ENCODE measurements at places on chromosomes 5 and 9.

- DNase-seq: no peak
Measured at GRCh38 chr9:627336-627970, 214.0 kb upstream of the DMRT1 start.

GRCh38 chr9:126482361-126483044 is 131.2 kb upstream of the LMX1B start:
- no peak for DNase-seq

- no peak for DNase-seq
Measured at GRCh38 chr9:84294241-84294950, 46.2 kb downstream of the SLC28A3 start.

- no peak for DNase-seq
Measured at GRCh38 chr5:125440905-125441304, 694.5 kb upstream of the ZNF608 start.

DNA sequence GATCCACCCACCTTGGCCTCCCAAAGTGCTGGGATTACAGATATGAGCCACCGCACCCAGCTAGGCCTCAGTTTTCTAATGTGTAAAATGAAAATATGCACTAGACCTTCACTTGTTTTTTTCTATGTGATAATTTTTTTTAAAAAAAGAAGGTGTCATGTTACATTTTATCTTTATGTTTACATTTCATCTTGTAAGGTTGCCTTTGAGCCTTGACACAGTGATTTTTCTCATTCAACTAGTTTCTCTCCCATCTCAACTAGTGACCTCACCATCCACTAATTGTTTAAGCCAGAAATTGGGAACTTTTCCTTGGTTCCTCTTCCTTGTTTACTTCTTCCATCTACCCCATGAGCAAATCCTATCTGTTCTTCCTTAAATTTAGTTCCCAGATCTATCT is 21.5 kb downstream of the TMC1 start:
- DNase-seq: no peak

DNA sequence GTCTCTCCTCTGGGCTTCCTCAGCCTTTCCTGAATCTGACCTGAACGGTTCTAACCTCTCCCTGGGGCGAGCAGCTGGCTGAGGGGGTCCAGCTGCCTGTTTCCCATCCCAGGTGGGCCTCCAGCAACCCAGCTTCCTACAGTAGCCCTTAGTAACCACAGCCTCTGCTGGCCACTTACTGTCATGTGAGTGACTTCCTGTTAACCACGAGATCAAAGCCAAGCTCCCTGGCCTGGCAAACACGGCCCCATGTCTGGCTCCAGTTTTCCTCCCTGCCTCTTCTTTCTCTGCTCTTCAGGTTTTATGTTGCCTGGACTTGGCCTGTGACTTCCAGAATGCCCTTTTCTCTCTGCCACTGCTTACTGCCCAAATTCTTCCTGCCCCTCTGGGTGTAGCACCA is 47.2 kb upstream of the DAB2IP start:
- no peak for DNase-seq

GRCh38 chr5:156534085-156534484 is 207.1 kb downstream of the SGCD start:
- no peak for DNase-seq

GRCh38 chr5:73950441-73950873 is 324.5 kb downstream of the ARHGEF28 start:
- DNase-seq: no peak

DNA sequence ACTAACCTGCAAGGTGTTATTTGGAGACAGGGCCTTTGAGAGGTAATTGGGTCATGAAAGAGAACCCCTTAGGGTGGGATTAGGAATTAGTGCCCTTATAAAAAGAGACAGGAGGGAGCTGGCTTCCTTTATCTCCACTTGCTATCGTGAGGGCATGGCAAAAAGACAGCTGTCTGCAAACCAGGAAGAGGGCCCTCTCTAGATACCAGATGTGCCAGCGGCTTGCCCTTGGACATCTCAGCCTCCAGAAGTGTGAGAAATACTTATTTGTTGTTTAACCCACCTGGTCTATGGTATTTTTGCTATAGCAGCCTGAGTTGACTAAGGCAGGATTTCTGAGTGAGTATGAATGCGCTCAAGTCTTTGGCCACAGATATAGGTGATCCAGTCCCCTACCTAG is 978 bp upstream of the RGS14 start:
- no peak for DNase-seq

GRCh38 chr5:159071382-159071781 is 28.3 kb downstream of the EBF1 start:
- DNase-seq: no peak

DNA sequence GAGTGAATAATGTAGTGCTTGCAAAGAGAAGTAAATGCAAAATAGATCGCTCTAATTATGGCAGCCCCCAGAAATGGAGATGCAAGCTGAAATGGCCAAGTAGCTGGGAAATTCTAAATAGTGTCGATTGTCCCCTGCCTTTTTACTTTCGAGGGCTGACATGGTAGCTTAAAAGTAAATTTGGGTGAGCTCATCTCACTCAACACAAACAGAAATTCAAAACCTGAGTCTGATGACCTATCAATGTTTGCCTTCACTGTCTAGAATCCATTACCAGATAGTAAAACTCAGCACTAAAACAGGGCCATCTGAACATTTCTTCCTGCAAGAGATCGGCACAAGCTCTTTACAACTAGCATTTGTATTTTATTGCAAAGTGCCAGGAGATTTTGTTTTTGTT is 7.0 kb upstream of the LHX2 start:
- no peak for DNase-seq

DNA sequence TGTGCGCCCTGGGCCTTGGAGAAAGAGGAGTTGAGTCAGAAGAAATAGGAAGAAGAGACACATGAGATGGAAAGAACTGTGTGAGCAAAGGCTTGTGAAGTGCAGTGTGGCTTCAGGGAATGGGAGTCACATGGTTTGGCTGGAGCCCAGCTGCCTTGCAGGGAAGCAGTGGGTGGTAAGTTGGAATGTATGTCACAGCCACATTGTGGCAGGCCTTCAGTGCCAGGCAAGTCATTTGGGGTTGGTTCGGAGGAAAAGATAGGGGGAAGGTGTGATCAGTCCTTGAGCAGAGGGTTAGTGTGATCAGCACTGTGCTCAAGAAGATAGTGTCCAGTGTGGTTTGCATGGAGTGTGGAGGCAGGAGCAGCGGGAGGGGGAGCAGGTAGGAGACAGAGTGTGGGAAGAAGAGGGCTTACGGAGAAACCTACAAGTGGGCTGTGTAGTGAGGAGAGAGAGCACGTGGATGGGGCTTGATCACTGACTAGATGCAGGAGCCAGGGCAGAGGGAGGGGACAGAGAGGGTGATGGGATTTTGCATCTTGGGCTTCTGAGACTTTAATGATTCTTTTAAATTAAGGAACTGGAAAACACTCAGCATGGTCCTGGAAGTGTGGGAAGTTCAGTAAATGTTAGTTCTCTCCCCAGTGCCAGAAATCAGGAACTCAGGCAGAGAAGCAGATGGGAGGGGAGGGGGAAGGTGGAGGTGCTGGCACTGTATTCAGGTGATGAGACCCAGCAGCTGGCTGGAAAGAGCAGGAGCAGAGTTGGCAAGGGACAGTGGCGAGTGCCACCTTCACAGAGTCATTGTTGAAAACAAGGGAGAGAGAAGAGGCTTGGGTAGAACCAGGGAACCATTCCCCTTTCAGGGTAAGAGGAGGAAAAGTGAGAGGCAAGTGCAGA is 46.6 kb downstream of the ARHGAP26 start:
- DNase-seq: peak; percentile 60

DNA sequence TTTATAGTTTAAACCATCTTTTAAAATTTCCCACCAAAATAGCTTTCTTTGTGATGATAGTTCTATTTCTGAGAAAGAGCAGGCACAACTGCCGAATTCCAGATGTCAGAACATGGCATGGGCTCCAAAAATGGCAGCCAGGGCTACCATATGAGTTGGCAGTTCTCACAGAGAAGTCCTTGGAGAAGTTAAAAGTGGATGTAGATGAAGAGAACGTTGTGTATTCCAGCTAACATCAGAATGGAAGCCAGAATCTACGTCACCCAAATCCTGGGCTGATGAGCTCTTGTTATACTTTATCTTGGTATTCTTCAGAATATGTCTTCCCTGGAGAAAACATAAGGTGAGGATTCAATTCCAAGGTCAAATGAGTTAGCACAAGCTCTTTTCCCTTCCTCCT is 66.9 kb upstream of the BASP1 start:
- DNase-seq: no peak
